ENCODE measurements at places on chromosomes 2 and 18. TPM values are rescaled to one million over a fixed set of nuclear protein-coding genes. Genes with fewer than 3 reads are reported as not detected.

- no peak for DNase-seq
These were observed 38.0 kb upstream of the EPAS1 start for GRCh38 chr2:46258937-46259776.

DNA sequence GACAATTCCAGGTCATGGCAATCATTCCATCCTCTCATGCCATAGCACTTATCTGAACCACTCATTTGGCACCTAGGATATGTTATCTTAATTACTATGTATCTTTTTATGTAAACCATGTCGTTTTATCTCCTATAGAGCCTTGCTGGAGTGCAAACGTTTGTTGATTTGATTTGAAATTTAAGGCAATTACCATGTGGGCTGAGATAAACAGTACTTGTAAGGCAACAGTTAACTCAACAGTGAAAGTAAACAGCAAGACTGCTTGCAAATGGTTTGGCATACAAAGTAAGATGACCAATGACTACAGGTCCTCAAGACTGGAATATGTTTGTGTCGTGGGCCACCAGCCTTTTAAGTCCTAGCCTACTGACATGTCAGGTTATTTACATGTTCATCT lies 133.7 kb upstream of the ZFP36L2 start:
- DNase-seq, result no peak

DNA sequence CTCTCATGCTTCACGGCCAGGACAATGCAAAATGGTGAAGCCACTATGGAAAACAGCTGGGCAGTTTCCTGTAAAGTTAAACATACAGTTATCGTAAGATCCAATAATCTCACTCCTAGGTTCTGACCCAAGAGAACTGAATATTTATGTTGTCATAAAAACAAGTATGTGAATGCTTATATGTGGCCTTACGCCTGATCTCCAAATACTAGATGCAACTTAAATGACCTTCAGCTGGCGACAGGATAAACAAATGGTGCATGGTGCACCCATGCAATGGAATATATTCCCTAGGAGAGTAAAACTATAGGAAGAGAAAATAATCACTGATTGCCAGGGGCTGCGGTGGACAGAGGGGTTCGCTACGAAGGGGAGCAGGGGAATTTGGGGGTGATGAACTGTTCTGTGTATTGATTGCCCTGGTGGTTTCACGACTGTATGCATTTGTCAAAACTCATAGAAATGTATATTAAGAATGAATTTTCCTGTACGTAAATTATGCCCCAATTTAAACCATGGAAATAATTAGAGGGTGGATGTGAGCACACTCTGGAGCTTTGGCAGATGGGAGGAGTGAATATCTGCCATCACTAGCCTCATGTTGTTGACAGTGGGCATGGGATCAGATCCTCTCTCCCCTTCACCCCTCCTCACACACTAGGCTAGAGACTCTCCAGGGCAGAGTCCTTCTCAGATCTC lies 100.8 kb upstream of the MYCN start:
- DNase-seq, result no peak

DNA sequence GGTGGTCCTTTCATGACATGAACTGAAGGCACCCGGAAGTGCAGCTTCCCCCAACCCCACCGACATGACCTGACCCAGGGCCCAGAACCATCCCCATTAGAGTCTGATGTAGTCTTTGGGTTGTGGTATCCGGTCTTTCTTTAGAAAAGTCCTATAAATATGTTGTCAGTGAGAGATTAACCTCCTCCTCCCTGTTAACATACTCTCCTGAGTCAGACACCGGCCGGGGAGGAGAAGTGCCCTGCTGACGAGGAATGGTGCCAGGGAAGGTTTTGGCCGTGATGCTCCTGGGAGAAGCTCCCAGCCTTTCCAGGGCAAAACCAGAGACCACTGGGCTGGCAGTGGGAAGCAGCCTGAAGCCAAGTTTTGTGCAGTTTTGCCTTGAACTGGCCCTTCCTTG lies 109.0 kb downstream of the LAMA3 start:
- DNase-seq, result no peak

DNA sequence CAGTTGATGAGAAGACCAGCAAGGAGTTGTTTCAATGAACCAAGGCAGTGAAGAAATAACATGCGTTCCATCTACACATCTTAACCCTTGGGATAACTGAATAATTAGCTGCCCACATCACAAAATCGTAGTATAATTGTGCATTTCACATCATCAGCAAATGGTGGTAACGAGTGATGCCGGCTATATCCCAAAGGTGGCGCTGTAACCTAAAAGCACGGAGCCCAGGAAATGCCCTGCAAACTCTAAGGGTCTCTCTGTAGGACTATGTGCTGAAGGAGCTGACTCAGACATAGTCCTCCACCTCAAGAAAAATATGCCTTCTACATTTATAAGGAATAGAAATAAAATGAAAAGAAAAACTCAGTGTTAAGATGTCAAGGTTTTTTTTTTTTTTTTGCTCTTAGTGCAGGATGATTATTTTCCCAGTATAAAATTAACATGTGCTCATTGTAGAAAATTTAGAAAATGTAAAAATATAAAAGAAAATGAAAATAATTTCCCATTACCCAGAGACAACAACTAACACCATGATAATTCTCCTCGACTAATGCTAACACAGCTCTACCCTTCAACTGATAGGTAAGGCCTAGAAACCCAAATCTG lies 23.1 kb upstream of the DSG3 start:
- peak; percentile 12 for DNase-seq

GRCh38 chr18:59218018-59218417 lies 1.9 kb upstream of the GRP start:
- DNase-seq, result no peak

GRCh38 chr2:149219856-149220255 lies 110.5 kb upstream of the LYPD6 start:
- DNase-seq, result no peak

- no peak for DNase-seq
These were observed 242.4 kb upstream of the TANK start for GRCh38 chr2:160917850-160918249.

VWC2L gene
- not detected for total RNA-seq
